ENCODE measurements at places on chromosomes 5 and 9.

DNA sequence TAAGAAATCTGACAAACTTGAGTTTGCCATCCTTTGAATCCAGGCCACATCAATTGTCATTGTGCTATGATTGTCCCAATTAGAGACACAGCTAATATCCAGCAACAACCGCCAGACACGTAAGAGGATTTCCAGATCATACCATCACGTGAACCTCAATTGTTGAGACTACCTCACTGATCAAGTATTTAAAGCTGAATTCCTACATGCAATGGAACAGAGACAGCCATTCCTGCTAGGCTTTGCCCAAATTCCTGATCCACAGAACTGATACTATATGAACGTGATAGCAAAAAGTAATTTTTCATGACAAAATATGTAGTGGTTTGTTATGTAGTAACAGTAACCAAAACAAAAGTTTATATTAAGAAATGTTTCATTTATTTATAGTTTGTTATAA is 657.7 kb downstream of the PRR16 start:
- no peak for DNase-seq

GRCh38 chr5:68749631-68750030 is 344.2 kb upstream of the SLC30A5 start:
- DNase-seq, result no peak

- DNase-seq, result no peak
Observed at GRCh38 chr5:135966165-135966564, 11.4 kb upstream of the LECT2 start.

DNA sequence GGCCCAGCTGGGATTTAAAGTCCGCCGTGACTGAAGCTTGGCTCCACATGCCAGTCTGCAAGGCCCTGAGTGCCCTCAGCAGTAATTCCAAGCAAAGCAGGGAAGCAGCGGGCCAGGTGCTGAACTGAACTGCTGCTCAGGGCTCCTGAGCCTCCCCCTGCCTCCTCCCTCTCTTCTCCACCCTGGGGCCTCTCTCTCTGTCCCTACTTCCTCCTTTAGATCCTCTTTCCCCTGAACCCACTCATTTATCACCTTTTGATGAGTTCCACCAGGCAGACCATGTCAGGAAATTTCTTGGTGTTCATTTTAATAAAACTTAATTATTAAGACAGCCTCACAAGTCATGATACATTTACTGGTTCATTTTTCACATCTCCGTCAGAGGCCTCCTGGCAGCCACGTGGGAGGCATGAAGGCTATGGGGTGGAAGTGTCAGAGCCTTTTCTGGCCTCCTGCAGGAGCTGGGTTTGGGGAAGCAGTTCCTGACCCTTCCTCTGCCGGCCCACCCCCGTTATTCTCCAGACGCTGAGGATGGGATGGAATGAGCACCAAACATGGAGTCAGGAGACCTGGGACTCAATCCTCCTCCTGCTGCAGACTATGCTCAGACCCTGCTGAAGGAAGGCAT is 32.2 kb upstream of the KCNIP1 start:
- no peak for DNase-seq

GRCh38 chr5:150105928-150106615 is 19.7 kb upstream of the CSF1R start:
- peak; percentile 85 for DNase-seq

DNA sequence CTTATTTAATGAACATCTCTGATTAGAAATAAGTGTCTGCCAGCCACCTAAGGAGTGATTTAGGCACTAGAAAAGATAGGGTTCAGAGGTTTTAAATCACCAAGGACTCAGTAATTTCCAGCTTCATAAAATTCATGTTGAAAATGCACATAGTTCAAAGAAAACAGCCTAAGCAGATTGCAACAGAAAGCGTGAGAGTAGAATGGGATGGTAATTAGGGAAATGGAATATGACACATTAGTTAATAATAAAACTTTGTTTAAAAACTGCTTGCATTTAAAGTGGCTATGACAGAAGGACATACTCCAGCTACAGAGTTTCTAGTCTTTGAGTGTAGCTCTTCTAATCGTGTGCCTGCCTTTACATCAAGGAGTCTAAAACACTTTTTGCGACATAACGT is 490.8 kb downstream of the TLE4 start:
- no peak for DNase-seq

GRCh38 chr5:145887976-145888574 is 15.3 kb upstream of the GRXCR2 start:
- DNase-seq, result peak; percentile 16

DNA sequence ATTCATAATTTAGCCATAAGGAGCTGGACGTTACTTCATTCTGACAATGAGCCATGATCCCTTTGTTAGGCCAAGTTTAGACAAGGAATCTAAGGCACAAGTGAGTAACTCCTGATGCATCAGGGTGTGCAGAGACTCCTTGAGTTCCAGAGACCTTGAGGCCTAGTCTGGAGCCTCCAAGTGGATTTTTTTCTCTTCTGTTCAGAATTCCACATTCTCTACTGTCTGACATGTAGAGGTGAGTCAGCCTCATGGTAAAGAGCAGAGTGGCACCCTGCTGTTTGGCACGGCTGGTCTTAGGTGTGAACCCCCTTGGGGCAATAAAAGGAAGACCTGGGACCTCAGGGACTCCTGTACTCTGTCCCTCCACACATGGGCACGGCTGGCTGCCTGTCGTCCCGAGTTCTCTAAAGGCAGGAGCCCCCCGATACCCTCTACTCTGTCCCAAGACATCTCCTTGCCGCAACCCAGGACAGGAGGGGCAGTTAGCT is 22.0 kb upstream of the TGFBI start:
- DNase-seq, result no peak

DNA sequence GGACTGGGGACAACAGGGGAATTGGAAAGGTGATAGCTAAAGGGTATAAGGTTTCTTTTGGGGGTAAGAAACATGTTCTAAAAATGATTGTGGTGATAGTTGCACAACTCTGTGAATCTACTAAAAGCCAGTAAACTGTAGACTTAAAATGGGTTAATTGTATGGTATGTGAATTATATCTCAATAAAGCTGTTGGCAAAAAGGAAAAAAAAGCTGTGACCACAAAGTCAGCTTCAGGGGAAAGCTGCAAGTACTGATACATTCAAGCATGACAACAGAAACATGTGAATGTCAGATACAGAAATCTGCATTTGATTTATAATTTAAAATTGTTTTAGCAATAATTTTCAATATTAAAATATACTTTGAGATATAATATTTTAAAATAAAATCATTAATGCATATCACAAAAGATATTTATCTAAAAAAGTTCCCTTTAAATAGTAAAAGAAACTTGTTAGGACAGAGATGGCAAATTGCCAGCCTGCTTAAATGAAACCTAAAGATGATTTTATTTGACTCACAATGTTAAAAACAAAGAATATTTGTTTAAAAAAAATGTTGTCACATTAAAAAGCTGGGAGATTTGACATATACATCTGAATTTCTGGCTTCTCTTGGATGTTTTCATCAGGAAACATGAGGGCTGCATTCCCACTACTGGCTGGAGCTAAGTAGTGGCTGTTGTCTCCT is 66.0 kb downstream of the TBCA start:
- DNase-seq, result no peak

DNA sequence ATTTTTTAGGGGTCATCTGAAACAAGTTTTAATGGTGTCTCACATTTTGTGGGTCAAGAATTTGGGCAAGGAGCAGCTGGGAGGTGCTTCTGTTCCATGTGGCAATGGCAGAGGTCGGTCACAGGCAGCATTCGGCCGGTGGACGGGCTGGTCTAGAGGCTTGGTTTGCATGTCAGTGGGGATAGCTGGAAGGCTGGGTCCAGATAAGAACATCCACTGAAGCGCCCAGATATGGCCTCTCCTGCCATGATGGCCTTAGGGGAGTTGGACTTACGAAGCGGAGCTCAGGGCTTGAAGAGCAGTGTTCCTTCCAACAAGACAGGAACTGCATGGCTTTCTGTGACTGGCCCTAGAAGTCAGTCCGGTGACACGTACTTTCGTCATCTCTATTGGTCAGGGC is 30.3 kb downstream of the LHFPL2 start:
- DNase-seq, result no peak

- no peak for DNase-seq
Observed at GRCh38 chr9:31702957-31703356, 681.5 kb upstream of the ACO1 start.

DNA sequence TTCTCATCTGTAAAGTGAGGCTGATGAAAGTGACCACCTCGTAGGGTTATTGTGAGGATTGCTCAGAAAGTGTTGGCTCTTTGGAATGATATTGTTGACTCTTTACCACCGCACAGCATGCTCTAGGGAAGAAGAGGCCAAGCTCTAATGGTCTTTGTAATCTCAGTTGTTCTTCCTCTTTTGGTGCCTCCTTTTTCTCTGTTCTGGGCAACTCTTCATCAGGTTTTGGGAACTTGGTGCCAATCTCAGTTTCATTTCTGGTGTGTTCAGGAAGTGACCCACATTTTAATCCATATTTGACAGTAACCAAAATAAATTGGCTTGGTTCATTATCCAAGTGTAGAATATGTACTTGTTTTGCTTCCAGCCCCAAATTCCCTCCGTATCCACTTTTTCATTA is 25.1 kb downstream of the ARHGAP26 start:
- peak; percentile 79 for DNase-seq

DNA sequence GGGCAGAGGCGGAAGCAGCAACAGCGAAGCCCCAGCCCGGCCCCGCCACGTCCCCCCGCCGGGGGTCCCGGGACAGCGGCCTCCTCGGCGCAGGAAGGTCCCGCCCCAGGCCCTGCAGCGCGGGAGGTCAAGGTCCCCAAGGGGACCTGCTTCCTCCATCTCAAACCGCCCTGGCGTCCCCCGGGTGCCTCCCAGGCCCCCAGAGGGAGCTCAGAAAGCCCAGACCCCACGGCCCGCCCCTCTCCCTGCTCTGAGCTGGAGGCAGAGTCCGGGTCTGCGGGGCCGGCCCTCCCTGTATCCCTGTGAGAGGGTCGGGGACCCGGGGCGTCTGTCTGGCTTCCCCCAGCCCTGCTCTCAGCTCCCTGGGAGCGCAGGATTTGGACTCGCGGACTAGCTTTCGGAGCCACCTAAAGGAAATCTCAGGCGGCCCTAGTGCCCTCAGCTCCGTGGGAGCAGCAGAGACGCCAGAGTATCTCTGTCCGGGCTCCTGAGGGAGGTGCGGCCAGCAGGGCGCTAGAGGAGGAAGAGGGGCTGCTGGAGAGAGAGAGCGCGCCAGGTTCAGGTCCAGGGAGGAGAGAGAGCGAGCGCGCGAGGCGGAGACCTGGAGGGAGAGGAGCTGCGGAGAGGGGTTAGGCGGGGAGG is 30.7 kb downstream of the EXOC3 start:
- DNase-seq, result no peak

- DNase-seq, result no peak
Observed at GRCh38 chr5:134798468-134798867, 39.9 kb downstream of the DDX46 start.

- no peak for DNase-seq
Observed at GRCh38 chr9:135592331-135592590, 30.7 kb downstream of the PAEP start.

GRCh38 chr5:10479154-10479721 is 37.6 kb downstream of the ROPN1L start:
- DNase-seq, result no peak

DNA sequence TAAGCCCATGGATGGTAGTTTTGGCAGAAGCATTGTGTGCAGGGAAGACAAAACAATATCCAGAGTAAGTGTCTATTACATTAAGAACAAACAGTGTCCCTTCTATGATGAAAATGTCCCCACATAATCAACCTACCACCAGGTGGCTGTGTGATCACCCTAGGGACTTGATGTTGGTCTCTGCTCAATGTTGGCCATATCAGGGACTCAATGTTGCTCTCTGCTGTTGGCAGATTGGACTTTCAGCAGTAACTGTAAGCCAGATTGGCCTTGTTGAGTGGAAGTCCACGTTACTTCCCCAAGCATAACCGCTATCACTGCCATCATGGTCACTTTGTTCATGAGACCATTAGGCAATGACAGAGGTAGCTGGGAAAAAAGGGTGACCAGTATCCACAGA is 52.8 kb upstream of the PRSS3 start:
- no peak for DNase-seq

DNA sequence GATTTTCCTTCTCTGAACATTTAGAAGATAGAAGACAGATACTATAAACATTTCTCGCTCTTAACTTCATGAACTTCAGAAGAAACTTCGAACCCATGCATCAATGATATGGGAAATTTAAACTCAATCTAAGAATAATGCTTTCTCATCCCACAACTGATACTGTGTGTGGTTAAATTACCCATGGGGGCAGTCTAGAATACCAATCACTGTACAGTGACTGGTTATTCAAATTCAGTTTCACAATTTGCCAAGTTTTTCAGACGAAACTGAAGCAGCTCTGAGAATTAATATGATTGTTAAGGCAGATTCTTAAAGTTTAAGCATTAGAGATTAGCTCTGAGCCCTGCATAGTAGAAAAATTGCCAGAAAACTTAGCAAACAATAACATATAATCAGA is 431.0 kb downstream of the SH3GL2 start:
- no peak for DNase-seq

DNA sequence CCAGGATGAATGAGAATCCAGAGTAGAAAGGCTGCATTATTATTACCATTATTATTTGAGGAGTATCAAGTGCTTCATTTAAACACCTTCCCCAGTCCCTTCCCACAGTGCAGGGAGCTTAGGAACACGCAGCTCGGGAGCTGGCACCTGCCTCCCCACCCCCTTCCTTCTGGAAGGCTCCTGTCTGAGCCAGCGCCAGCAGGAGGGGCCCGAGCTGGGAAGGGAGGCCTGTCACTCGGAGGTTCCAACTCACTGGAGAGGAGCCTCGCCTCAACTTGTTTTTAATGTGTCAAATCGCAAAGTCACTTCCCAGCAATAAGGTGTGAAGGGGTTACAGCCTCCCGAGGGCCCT is 156.4 kb upstream of the IRX4 start:
- no peak for DNase-seq

- DNase-seq, result no peak
Observed at GRCh38 chr5:107331882-107332281, 338.9 kb downstream of the EFNA5 start.

DNA sequence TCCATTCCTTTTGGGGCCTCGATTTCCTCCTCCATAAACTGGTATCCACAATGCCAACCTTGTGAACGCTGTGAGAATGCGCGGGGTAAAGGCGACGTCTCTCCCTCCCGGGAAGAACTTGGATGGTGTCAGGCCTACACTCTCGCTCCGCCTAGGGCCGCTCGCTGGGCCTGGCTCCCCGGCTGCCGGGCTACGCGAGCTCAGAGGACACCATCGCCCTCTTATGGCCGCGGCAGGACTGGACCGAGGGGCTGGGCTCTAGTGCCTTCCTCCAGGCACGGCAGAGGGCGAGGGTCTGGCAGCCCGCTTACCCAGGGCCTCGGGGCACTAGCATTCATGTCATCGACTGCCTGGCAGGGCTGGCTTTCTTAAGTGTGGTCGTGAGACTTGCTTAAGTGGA is 1.3 kb upstream of the EXOSC2 start:
- no peak for DNase-seq

DNA sequence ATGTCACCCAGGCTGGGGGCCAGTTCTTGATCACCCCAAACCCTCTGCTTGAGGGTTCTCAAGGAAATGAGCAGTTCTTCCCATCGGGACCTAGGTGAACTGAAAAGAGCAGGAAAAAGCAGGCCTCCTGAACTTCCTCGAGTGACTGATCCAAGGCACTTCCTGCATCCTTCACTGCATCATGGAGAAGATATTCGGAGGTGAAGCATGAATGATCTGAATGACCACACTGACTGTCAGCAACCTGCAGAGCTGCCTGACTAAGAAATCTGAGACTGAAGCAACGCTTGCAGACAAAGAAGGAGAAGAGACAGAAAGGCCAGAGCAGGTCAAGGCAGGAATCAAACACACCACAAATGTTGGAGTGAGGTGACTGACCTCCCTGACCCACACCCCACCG is 420.2 kb downstream of the AGTPBP1 start:
- DNase-seq, result no peak

GRCh38 chr9:13690595-13690994 is 411.1 kb upstream of the MPDZ start:
- DNase-seq, result no peak
